Hindlimb muscle (tissue), 1 donor: ENCODE measurements at places on chromosomes 12 and 14. TPM values are rescaled to one million over a fixed set of nuclear protein-coding genes. Genes with fewer than 3 reads are reported as not detected.

The RDH12 gene
- polyA plus RNA-seq, result 1.2 TPM

The NTS gene
- polyA plus RNA-seq, result 0.74 TPM

DNA sequence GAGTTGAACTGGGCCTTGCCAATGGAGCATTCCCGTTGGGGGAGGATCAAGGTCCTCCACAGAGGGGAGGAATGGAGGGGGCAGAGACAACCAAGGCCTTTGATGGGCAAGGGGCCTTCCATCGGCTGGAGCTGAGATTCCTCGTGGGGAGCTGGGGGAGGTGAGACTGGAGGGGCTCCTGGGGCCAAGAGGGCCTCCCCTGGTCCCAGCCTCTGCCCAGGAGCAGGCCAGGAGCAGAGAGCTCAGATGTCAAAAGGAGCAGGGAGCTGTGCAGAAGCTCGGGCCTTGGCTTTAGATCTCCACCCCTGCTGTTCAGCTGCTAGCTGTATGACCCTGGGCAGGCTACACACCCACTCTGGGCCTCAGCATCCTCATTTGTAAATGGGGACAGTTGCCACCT is 24.0 kb downstream of the TMEM63C start:
- DNase-seq, result no peak

The DHH gene
- 0.84 TPM for polyA plus RNA-seq

The HOXC11 gene
- 7.1 TPM for polyA plus RNA-seq

The NABP2 gene
- polyA plus RNA-seq, result 17.4 TPM
